ENCODE measurements at places on chromosomes 3 and 15.

- no peak for DNase-seq
Measured at GRCh38 chr3:137024348-137024747, 66.6 kb downstream of the IL20RB start.

DNA sequence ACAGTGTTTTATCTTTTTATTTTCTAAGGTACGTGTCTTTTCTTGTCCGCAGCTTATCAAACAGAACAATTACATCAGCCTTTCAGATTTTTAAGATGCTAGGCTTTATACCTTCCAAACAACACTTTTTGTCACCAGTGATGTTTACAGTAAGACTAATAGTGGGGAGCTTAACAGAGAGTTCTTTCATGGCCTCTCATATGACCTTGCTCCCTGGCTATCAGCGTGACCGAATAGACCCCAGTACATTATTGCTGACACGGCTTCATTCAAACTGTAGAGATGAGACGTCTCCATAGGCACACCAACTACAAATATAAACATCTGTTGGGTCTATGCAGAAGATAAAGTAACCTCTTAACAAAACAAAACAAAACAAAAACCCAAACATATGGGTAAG is 477.6 kb upstream of the KCNMB2 start:
- DNase-seq: no peak

DNA sequence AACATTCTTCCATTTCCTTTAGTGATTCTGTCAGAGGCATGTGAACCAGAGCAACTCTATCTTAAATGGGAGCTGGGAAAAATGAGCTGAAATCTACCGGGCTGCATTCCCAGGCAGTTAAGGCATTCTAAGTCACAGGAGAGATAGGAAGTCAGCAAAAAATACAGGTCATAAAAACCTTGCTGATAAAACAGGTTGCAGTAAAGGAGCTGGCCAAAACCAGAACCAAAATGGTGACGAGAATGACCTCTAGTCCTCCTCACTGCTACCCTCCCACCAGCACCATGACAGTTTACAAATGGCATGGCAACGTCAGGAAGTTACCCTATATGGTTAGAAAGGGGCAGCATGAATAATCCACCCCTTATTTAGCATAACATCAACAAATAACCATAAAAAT is 66.4 kb downstream of the B3GALNT1 start:
- no peak for DNase-seq

DNA sequence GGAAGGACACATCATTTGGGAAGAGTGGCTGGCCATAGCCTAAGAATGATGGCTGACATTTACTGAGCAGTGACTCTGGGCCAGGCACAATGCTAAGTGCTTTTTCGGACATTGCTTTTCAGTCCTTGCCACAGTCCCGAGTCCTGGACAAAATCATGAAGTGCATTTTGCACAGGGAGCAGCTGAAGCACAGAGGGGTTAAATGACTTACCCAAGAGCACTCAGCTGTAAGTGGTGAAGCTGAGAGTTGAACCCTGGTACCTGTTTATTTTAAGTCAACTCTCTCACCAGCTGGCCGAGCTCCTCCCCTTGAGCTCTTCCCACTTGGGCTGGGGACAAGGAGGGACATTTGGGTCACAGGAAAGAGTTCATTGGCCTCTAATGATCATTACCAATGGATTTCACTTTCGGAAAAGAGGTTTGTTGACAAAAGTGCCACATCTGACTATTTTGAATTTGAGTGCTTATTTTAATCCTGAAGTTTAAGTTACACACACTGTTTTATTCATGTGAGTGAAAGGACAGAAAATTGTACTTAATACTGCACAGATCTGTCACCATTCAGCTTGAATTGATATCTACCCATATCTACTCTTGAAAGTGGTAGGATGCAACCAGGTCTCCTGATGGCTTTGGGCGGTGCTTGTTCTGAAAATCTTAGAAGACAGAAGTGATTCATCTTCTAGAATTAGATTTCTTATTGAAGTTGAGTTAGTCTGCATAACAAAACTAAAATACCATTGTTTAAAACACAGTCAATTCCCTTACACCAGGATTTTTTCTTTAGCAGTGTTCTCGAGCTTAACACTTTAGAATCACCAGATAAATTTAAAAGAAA is 368.7 kb upstream of the PROK2 start:
- no peak for DNase-seq

GRCh38 chr3:147493666-147494065 is 84.5 kb downstream of the ZIC1 start:
- no peak for DNase-seq

- no peak for DNase-seq
Measured at GRCh38 chr15:25611603-25612002, 172.8 kb upstream of the UBE3A start.

DNA sequence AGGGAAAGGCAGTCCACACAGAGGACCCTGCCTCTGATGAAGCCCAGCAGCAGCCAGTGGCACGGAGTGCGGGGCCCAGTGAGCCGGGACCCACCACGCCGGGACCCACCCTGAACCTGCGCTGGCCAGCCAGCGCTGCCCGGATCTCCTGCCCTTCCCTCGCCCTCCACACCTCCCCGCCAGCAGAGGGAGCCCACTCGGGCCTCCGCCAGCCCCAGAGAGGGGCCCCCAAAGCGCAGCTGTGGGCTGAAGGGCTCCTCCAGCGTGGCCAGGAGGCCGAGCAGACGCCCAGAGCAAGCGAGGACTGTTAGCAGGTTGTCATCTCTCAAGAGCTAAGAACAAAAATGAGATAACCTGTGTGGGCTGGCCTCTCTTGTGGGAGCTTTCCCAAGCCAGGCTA is 81.3 kb upstream of the ATP10A start:
- DNase-seq: no peak

DNA sequence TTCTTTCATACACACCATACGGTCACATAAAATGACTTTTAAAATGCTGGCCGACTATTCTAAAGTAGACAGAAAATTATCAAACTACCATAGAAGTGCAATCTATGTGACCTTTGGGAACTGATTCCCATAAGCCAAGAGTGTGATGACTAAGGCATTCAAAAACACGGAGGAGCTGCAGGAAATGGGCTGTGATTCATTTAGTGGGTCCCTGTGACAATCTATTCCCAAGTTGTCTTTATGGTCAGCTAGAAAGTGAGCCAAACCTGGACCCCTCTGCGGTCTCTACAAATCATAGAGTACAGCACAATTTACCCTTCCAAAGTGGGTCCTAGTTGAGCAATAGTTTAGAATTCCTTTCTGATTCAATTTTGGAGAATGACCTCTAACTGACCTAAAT is 251.5 kb upstream of the CBLB start:
- DNase-seq: no peak

DNA sequence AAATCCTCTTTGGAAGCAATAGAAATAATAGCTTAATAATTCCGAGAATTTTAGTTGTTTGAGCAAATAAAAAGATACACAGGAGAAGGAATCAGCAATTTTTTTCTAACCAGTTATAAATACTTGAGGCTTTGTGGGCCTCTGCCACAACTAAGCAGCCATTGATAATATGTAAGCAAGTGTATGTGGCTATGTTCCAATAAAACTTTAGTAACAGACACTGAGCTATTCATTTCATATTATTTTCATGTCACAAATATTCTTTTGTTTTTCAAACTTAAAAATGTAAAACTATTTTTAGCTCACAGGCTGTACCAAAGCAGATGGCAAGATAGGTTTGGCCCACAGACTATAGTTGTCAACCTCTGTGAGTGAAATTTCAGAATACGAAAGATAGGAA is 85.7 kb downstream of the MSL2 start:
- DNase-seq: no peak

DNA sequence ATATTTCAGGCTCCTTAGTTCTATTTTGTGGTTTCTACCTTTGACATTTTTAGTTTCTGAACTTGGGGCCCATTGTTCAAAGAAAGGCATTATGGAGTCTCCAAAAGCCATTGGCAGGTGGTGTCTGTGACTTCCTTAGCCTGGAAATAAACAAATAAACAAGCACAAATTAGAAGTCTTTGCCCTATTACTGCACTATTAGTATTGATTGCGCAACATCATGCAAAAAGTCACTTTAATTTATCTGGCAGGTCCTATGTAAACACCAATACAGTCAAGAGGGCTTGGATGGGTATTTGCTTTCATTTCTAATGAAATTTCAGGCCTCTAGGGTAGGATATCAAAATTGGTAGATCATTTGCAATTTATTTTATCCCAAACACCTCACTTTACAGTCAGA is 85.6 kb downstream of the LPP start:
- no peak for DNase-seq

DNA sequence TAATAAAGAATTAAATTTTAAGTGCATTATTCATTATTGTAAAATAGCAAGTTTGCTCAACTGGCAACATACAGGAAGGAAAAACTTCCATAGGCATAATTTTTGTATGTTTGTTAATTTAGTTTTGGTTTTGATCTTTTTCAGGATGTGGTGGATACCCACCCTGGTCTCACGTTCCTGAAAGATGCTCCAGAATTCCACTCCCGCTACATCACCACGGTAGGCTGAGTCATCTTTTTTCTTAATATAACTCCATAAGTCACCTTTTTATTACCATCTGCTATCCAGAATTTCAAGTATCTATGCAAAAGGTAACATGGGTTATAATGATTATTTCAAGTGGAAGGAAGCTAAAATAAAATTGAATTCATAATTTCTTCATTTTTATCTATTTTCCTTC is 104.8 kb downstream of the PPP2R3A start:
- DNase-seq: no peak

DNA sequence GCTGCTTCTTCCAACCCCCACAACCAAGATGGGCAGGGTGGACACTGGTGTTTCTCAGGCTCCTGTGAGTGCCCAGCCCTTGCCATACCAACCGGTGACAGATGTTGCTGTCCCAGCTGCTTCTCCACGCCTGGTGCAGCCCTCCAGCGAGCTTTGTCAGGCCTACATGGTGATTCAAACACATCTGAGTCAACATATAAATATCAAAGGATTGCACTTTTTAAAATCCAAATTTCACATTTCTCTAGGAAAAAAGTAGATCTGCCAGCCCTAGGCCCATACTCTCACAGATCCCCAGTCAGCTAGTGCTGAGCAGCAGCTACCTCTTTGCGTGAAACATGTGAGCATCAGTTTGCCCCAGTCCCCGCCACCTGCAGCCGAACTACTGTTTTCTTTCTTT is 52.7 kb downstream of the RPN1 start:
- DNase-seq: no peak

DNA sequence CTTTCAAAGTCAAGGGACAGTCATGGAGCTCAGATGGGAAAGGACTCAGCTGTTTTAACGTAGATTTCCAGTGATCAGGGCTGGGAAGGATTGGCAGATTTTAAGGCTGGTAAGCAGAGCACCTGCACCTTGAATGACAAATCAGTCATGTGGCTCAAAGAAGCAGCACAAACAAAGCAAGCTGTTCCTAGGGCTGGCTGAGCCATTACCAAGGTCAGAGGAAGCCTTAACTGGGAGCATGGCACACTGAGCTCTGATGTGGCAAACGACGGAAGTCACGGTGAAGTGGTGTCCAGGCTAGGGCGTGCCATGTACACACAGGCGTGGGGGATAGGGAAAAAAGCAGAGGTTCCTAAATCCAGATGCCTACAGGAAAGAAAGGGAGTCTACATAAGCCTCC is 84.6 kb upstream of the PFN2 start:
- no peak for DNase-seq

DNA sequence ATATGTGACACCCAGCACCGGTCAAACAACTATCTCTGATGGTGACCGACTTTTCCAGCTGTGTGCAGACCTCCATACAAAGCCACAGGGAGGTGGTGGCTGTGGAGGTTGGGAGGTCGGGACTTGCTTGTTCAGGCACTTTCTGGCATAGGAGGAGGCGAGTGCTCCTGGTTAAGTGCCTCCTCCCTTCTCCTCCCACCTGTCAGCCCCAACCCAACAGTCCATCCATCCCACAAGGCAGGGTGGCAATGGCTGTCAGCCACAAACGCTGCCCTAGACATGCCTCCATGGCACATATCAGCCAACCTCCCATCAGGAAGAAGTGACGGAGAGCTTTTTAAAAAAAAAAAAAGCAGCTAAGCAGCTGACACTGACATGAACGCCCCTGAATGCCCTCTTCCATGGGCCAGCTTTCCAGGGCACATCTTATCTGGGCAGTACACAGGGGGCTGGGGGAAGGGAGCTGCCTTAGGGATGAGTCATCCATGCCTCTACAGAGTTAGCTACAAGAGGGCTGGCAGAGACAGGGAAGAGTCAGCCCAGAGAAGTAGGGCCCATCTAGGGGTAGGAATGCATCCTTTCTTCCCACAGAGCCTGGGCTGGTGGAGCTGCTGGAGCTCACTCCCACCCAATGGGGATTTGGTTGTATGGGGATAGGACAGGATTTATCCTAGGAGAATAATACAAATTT is 41.2 kb downstream of the CCDC12 start:
- DNase-seq: no peak

DNA sequence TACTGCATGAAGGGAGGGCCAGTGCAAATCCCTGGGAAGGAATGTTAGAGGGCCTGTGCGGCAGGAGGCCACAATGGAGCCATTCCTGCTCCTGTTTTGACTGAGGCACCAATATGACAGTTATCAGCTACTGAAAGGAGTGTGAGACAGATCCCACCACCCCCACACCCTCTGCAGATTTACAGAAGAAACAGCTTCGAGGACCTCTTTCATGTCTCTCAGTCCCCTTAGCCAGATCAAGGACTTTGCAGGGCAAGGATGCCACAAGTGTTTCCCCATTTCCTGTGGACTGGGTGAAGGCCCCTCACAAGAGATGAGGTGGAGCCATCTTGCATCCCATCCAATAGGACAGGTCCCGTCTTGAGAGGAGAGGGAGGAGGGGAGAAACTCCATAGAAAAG is 48.5 kb upstream of the RASGRP1 start:
- no peak for DNase-seq

DNA sequence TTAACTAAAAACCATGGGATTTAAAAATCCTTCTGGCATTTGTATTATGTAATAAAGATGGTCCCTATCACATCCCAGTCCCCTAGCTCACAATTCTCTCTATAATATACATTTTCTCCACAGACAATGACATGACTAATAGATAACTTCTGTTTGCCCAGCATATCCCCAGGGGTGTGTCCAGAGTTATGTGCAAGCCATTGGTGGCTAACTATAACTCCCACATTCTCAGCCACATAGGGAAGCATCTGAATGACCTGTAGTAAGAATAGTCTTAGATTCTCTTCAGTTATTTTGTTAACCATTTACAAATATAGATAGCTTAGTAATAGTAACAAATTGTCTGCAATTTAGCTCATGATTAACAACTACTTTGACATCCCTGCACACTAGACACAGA is 52.2 kb upstream of the RBSN start:
- DNase-seq: no peak

DNA sequence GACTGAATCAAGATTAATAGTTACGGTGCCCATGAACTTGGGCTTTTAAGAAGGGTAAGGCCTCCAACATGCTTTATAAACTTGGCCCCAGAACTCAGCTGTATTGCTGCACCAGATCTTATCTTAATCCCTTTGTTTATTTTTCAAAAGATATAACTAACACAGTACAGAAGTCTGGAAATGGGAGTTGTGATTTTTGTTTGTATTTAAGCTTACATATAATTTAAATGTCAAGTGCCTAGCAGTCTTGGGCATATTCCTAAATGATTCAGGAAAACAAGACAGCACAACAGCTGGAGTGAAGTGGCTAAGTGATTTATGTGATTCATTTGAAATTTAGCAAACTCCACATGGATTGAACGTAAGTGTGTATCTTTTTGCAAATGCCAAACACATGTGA is 56.2 kb downstream of the NBEAL2 start:
- no peak for DNase-seq
